ENCODE measurements at places on chromosomes 16 and 17.

- DNase-seq = no peak
Measured at GRCh38 chr17:21214777-21215541, 998 bp upstream of the TMEM11 start.

- no peak for DNase-seq
Measured at GRCh38 chr17:69090365-69090764, 29.6 kb upstream of the ABCA9 start.

- no peak for DNase-seq
Measured at GRCh38 chr17:28252436-28252835, 66.6 kb upstream of the TMEM97 start.

- DNase-seq = peak; percentile 82
Measured at GRCh38 chr17:67245073-67245693, at the start of gene HELZ. HELZ (minus strand) TSS chr17:67245196; CDS start chr17:67218804, 26,392 bp downstream.

DNA sequence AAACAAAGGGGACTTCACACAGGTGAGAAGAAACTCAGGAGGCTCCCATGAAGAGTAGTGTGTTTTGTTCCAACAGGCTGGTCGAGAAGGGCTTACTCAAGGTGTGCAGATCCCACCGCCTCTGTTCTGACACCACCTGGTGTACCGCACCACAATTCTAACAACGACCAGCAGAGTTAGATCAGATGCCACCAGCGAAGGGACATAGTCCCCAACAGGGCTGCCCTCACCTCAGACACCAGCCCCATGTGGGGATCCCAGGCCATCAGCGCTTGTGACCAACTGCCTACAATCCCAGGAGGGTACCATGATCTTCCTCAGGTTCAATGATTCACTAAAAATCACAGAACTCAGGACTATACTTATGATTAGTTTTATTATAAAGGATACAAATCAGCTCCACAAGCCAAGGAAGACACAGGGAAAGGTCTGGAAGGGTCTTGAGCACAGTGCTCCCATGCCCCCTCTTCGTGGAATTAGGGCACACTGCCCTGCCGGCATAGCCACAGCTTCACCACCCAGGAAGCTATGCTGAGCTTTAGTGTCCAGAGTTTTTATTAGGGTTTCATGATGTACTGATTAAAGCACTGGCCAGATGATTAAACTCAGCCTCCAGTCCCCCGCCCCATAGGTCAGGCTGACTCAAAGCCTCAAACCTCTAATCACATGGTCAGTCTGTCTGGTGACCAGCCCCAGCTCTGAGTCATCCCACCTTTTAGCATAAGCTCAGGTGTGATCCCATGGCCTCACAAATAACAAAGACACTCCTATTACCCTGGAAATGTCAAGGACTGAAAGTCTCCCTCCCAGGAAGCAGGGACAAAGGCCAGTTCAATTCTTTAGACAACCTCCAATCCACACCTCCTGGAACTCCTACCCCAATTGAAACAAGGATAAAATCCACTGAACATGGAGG, 26.0 kb downstream of the TRIM25 start:
- DNase-seq = no peak

- DNase-seq = no peak
Measured at GRCh38 chr16:68612996-68613395, 32.1 kb upstream of the CDH3 start.

GRCh38 chr17:37816950-37817349, 72.1 kb upstream of the HNF1B start:
- DNase-seq = no peak

DNA sequence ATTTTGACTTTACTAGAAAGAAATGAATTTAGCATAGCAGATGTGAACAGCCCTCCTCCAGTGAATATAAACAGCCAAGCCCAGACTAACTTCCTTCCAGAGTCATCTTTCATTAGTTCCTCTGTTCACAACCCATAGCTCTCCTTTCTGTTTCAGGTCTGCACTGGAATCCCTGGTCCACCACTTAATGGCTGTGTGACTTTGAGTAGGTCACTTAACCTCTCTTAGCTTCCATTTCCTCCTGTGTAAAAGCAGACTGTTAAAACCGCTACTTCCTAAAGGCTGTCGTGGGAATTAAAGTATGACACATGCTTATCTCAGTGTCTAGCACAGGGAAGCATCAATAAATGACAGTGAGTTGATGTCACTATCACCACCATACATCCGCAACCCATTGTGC, 7.5 kb downstream of the SLC6A4 start:
- DNase-seq = no peak

- no peak for DNase-seq
Measured at GRCh38 chr16:14509675-14510132, 120.4 kb downstream of the PARN start.

DNA sequence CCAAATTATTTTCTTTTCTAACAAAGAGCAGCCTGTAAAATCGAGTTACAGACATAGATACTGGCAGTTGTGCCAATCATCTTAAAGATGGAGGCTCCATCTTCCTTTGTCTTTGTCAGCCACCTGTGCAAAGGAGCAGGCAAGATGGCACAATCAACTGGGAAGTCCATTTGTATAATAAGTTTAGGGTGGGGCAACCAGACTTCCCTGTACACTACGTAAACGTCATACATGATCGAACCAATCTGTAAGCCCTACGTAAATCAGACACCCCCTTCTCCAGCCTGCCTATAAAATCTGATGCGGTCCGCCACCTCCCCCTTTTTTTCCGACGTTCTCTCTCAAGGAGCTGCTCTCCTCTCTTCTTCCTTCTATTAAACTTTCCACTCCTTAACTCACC, 31.4 kb upstream of the MEAK7 start:
- no peak for DNase-seq

GRCh38 chr17:59643159-59644140, 23.8 kb downstream of the CLTC start:
- DNase-seq = no peak

GRCh38 chr17:75565066-75565465, 22.5 kb upstream of the MYO15B start:
- no peak for DNase-seq

DNA sequence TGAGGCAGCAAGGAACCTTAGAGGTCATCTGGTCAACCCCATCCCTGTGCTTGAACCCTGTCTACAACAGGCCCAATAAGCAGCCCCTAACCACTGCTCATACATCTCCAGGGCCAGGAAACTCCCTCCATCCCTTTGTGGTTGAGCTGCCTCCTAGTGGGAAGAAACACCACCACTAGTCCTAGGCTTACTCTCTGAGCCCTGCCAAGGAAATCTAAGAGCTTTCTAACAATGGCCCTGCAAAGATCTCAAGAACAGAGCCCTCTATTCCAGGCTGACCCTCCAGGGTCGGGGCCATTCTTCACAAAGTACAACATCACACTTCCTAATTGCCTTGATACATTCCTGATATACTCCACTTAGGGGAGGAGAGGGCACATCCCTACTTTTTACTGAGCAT, 5.8 kb downstream of the ACLY start:
- no peak for DNase-seq

DNA sequence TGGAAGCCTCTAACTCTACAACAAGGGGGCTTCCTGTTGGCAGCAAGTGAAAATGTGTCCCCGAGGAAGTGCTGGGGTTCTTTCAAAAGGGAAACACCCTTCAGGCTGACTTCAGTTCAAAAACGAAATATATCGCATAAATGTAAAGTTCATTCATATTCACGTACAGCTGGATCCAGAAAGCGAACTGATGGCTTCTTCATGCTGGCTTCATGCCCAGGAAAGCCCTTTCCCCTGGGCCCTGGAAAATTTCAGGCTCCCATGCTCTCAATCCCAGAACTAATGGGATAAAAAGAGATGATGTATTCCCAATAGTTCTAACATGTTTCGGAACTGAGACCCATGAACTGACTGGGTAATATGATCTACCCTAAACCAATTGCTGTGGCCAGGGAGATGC, 104.7 kb upstream of the CDH13 start:
- no peak for DNase-seq

- no peak for DNase-seq
Measured at GRCh38 chr17:58525239-58525638, 10.8 kb upstream of the MTMR4 start.

- peak; percentile 30 for DNase-seq
Measured at GRCh38 chr17:74531231-74531761, at the start of gene CD300LB. CD300LB (minus strand) TSS chr17:74531475; CDS start chr17:74531350, 125 bp downstream.

- DNase-seq = no peak
Measured at GRCh38 chr16:54750249-54750648, 180.4 kb upstream of the IRX5 start.

DNA sequence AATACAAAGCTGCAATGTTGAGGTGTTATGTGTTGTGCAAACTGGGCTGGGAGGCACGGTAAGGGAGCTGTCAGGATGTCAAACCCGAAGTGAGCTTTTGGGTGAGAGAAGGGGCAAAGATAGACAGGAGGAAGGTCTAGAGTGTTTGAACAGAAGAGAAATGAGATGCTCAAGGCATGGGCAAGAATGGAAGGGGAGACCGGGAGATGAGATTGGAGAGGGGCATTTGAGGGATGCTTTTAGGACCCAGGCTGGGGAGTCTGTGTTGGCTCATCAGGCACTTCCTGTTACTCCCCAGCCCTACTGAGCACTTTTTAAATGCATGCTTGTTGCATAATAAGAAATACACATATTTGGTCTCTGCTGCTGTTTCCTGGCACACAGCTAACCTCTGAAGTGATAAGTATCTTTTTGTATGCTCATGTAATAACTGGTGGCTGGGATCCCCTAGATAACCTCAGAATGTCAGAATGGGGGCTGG, 13.7 kb downstream of the UNC45B start:
- DNase-seq = peak; percentile 47

DNA sequence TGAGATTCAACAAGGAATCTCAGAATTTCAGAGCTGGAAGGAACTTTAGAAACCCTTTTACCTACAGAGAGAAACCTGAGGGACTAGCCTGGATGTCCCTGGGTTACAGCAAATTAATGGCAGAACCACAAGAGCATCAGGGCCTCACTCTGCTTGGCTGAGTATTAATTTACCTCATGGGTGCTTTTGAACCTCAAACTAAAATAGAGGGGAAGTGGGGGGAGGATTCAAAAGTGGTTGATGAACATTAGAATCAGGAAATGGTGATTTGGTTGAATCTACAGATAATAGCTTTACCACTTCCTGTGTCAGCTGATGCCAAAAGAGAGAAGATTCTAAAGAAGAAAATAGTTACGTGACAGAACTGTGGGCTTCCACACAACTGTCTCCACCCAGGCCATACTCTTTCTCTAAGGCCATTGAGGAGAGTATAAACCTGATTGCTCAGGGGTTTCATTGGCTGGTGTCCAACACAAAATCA, 11.3 kb upstream of the SKAP1 start:
- peak; percentile 72 for DNase-seq

GRCh38 chr16:83269541-83269940, 538.2 kb upstream of the HSBP1 start:
- no peak for DNase-seq

- DNase-seq = no peak
Measured at GRCh38 chr16:89485701-89486246, 4.6 kb downstream of the ANKRD11 start.

DNA sequence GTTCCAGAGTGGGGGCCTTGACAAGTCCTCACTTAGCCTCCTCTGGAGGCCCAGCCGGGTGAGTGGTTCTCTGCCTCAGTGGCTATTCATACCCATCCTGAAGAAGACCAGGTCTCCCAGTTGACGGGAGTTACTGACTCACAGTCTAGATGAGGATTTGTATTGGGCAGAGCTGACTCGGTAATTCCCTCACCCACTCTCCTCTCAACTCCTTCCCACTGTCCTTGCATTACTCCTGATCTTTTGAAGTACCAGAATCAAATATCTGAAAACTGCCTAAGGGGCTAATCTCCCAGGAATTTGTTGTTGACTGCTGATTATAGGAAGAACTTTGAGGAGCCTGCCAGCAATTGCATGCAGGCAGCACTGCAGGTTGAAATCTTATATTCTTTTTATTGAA, 14.2 kb downstream of the SAP30BP start:
- no peak for DNase-seq

DNA sequence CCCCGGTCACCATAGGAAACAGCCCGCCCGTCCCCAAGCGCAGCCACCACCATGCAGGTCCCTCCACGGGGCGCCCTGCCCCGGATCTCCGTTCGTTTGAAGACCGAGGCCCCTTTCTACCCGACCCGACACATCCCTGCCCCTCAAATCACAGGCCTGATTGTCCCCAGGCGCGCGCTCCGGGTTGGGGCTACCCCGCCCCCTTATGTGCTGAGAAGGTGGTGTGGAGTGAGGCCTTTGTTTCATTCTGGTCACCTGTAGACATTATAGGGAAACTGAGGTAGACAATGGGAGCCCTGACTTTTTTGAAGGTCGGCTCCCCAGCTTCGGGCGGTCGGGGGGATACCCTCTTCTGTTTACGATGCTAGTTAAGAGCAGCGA, 763 bp upstream of the ACTG1 start:
- peak; percentile 87 for DNase-seq

DNA sequence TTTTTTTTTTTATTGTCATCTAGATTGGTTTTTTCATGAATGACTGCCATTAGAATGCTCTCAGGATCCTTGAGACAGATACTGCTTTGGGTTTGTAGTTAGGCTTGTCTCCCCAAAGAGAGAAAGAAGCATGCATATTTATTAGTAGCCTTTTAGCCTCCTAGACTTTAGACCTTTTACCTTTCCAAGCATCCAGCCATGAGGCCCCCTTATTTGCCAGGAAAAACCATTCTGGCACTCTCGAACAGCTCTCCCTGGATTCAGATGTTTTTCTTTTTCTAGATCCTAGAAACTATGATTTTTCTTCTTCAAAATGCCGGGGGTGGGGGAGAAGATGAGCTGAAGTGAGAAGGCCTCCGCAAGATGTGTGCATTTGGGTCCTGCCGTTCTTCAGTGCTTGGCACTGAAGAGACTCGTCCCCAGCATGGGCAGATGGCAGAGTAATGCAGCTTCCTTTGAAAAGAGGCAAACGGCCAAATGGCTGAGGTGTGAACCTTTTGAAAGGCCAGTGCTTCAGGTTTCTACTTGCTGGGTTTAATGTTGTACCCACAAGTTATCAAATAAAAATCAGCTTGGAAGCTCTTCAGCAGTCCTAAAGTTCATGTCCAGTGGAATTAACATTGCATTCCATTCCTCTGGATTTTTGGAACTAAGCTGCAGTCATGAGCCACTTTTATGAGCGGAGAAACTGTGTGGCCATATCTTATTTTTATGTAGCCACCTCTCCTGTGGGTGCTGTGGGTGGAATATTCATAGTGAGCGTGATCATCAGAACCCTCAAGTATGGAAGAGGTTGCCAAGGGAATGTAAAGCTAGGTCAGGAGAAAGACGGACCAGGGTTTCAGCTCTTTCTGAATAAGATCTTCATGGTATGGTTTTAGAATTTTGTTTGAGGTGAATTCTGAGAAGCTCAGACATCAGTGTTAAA, 7.2 kb downstream of the SOCS7 start:
- DNase-seq = no peak

GRCh38 chr17:44069974-44070454, 521 bp upstream of the G6PC3 start:
- DNase-seq = no peak

- DNase-seq = no peak
Measured at GRCh38 chr17:47738178-47738577, 5.1 kb downstream of the TBX21 start.

All from activated CD8-positive, alpha-beta memory T cell treated with anti-CD3 and anti-CD28 coated beads, Interleukin-2, amount 10 ng/mL, durations not matched to agents 7 days and 5 days (primary cell).